ENCODE measurements at places on chromosomes 6 and 20.

DNA sequence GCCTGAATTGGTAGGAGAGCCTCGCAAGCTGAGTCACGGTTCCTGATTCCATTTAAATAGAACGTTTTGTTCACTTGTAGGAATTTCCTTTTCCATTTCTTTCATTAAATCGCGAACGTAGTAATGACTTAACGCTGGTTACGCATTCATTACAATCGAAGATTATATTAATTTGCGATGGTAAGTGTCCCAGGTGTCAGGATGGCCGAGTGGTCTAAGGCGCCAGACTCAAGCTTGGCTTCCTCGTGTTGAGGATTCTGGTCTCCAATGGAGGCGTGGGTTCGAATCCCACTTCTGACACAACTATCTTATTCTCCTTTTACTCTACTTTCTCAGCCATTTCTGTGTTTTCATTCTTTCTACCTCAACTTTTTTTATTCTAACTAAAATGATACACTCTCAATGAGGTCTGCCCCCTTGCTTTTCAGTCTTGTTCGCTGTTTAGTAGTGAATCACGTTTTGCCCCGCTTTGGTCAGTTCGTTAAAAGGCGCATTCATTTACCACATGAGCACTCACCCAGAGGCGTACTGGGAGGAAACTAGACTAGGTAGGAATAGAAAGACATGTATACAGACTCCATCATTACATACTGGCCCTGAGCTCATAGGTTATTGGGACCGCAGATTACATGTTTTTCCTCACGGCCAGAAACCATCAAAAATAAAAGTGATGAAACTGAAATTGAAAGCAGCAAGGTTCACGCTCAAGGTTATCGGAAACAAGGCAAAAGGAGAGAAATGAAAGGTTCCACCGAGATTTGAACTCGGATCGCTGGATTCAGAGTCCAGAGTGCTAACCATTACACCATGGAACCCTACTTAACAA, 17.3 kb upstream of the TRIM27 start:
- DNase-seq = peak; percentile 56

- DNase-seq = no peak
These were observed 216.1 kb downstream of the FOXA2 start for GRCh38 chr20:22368235-22368634.

DNA sequence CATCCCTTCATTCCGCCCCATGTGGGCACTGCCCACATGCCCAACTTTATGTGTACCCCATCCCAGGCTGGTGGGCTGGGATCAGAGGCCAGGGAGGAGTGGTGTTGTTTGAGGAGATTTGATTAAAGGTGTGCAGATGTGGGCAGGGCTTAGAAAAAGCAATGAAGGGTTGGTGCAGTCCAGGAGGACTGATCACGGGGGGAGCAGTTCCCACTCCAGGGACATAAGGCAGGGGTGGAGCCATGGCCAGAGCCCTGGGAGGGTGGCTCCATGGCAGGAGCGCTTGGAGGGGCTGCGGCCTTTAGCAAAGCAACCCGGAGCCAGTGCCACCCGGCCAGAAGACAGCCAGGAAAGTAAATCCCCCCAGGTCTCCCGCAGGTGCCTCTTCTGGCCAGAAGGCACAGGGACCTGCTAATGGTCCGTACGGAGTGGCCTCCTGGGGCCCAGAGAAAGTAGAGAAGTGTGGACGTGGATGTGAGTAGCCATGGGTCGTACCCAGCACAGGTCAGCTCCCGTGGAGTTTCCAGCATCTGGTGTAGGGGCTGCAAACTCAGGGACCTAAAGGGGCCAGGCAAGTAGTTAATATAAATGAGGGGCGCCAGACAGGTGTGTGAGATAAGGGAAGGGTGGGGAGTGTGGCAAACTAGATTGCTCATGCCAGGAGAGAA, 62.1 kb upstream of the APCDD1L start:
- no peak for DNase-seq

DNA sequence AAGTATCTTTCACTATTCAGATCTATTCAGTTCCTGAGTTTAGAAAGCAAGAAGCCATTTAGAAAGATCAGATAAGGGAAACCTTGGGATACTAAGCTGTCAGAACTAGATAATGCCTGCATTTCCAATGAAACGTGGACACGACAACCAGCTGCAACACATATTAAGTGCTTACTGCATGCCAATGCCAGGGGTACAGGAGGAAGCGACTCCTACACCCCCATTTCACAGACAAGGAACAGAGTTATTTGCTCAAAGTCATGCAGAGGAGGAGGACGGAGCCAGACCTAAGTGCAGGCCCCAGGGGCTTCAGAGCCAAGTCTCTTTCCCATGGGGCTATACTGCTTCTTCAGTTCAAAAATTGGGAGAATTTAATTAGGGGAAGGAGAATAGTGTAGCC, 62.4 kb downstream of the PREX1 start:
- DNase-seq = no peak

- DNase-seq = no peak
These were observed 3.4 kb downstream of the NEDD9 start for GRCh38 chr6:11228935-11229654.

DNA sequence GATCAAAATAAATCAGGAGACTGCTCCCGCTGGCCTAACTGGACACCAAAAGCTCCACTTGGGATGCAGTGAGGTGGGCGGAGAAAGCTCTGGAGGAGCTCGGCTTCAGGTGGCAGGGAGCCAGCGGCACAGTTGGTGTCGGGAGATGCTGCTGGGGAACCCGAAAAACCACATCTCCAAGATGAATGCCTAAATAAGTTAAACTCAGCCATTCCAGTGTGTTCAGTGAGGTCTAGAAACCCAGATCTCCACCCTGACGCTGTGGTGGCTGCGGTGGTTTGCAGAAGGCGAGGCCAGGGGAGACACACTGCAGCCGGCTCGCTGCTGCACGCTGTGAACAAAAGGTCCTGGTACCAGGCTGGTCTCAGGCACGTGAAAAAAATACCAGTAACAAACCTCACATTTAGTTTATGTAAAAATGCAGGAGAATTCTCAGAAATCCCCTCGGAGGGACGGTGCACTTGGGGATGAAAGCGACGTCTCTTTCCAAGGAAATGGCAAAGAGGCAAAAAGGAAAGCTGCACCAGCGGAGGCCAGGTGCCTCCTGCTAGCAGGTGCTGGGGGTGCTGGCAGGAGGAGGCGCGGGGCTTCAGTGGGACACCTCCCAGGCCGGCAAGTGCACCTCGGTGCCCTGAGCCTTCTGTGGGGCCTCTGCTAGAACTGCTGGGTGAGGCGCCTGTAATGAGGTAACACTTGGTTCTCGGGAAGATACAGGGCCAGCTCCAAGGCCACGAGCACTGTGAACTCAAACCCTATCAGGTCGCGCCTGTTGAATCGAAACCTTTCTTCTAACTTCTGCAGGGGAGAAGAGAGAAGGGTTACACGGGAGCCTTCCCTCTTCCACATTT, 3.6 kb downstream of the RPS21 start:
- DNase-seq = no peak

- DNase-seq = no peak
These were observed 563.1 kb downstream of the TFAP2A start for GRCh38 chr6:9851541-9852380.

DNA sequence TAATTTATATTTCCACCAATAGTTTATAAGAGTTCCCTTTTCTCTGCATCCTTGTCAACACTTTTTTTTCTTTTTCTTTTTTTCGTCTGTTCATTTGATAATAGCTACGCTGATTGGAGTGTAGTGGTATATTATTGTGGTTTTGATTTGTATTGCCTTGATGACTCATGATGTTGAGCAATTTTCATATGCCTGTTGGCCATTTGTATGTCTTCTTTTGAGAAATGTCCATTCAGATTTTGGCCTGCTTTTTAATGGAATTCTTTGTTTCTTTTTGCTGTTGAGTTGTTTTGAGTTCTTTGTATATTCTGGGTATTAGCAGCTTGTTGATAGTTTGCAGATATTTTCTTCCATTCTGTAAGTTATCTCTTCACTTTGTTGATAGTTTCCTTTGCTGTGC, 773.4 kb downstream of the KIF16B start:
- DNase-seq = no peak

- no peak for DNase-seq
These were observed 274.1 kb downstream of the TFAP2A start for GRCh38 chr6:10140824-10141223.

- DNase-seq = no peak
These were observed 6.7 kb downstream of the ZBP1 start for GRCh38 chr20:57613481-57613921.

DNA sequence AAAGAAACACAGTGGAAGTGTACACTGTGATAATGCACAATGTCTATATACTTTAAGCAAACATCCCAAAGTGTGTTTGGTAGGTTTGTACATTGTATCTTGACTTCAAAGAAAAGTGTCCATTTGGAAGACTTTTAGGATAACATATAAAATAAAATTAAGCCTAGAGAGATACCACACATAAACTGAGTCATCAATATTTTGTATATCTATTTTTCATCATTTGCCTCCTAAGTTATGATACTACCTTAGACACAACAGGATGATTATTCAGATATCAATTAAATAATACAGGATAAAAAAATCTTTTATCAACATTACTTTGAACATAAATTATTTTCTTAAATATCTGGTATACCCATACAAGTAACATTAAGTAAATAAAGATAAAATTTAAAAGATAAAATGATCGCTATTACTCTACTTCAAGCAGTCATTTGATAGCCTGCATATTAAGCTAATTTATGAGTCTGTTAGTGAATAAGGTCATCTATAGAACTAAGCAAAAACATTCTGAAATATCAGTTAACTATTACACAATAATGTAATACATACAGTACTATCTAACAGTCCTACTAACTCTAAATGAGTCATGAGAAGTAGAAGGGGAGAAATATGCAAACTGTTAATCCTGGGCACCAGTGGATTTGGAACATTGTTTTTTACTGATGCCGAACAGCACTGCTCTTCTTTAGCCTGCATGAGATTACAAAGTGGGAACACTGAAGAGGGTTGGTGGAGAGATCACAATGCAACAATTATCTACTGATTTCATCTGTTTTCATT, 158.4 kb upstream of the SIM1 start:
- no peak for DNase-seq

- no peak for DNase-seq
These were observed 18.9 kb downstream of the TFAP2A start for GRCh38 chr6:10395704-10396546.

GRCh38 chr6:134523051-134523450, 205.1 kb upstream of the SGK1 start:
- no peak for DNase-seq

DNA sequence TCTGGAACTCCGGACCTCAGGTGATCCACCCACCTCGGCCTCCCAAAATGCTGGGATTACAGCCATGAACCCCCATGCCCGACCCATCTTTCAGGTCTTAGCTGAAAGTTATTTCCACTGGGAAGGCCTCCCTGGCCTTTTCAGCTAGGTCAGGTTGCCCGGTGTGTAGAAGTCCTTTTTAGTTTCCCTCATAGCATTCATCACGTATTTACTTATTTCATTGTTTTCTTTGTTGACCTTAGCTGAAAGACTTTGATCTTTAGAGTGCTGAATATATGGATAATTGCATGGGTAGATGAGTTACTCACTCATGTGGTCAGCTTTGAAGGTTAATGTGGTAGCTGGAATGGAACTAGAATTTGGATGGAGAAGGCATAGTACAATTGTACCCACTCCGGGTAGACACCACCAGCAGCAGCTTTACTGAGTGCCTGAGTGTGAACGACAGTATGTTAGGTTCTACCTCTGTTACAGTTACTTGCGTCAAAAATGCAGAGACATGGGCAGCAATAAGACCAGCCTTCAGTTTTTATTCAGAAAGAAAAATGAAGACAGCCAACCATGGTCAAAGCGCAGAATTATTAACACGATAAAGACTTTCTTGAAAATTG, 9.1 kb downstream of the KIZ start:
- no peak for DNase-seq

DNA sequence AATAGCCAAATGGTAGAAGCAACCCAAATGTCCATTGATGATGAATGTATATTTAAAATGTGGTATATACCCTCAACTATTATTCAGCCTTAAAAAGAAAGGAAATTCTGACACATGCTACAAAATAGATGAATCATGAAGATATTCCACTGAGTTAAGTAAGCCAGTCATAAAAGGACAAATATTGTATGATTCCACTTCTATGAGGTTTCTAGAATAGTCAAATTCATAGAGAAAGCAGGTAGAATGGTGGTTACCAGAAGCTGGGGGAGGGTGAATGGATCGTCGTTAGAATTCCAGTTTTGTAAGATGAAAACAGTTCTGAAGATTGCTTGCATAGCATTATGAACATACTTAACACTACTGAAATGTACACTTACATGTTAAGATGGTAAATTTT, 214.3 kb upstream of the MYLIP start:
- DNase-seq = no peak

- DNase-seq = no peak
These were observed 114.4 kb downstream of the SLC23A2 start for GRCh38 chr20:4886771-4887527.

GRCh38 chr6:100479179-100480035, 14.7 kb upstream of the SIM1 start:
- no peak for DNase-seq

DNA sequence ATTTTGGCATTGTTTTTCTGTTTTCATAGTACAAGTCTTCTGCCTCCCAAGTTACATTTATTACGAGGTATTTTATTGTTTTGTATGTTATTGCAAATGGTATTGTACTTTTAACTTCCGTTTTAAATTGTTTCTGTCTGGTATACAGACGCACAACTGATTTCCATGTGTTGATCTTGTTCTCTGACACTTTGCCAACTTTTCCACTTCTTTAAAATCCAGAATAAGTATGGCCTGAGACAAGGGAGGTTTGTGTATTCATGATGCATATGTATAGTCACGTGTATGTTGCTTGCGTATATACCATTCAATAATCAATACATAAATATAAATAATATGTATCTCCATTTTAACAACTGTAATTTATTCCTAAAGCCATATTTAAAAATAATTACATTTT, 41.2 kb downstream of the THBS2 start:
- DNase-seq = no peak

- no peak for DNase-seq
These were observed 158.9 kb downstream of the MRPL14 start for GRCh38 chr6:43968110-43968965.

GRCh38 chr6:131285548-131285947, 150.3 kb downstream of the AKAP7 start:
- no peak for DNase-seq

Data from stimulated activated CD8-positive, alpha-beta memory T cell treated with anti-CD3 and anti-CD28 coated beads, Interleukin-7, amount 100 ng/mL, for 4 hours (primary cell).